ENCODE measurements at places on chromosomes 12 and 14. TPM values are rescaled to one million over a fixed set of nuclear protein-coding genes. Genes with fewer than 3 reads are reported as not detected.

DNA sequence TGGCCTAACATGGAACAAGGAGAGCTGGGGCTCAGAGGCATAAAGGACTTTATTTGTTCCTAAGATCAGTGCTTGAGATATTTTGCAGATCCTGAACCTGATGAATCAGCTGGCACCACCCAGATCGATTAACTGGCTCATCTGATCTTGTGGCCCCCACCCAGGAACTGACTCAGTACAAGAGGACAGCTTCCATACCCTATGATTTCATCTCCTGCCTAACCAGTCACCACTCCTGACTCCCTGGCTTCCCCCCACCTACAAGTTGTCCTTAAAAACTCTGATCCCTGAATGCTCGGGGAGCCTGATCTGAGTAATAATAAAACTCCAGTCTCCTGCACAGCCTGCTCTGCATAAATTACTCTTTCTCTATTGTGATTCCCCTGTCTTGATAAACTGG is 5.1 kb downstream of the C12orf56 start:
- no peaks in the 10 kb centered on the region for H3K36me3 ChIP-seq
- H3K27ac ChIP-seq, result peak overlapping the region; percentile 49
- peaks cover 12% of the 10 kb centered on the region for H3K4me1 ChIP-seq
- H3K27me3 ChIP-seq, result no peaks in the 10 kb centered on the region
- peak; percentile 91 for DNase-seq

- no peak for DNase-seq
- no peak overlapping the region for H3K27ac ChIP-seq
- H3K36me3 ChIP-seq, result no peaks in the 10 kb centered on the region
- H3K4me3 ChIP-seq, result no peak overlapping the region
Measured at GRCh38 chr12:5343711-5344110, 88.2 kb upstream of the NTF3 start.

The P2RX2 gene
- total RNA-seq, result not detected

The CEBPE gene
- total RNA-seq, result not detected

DNA sequence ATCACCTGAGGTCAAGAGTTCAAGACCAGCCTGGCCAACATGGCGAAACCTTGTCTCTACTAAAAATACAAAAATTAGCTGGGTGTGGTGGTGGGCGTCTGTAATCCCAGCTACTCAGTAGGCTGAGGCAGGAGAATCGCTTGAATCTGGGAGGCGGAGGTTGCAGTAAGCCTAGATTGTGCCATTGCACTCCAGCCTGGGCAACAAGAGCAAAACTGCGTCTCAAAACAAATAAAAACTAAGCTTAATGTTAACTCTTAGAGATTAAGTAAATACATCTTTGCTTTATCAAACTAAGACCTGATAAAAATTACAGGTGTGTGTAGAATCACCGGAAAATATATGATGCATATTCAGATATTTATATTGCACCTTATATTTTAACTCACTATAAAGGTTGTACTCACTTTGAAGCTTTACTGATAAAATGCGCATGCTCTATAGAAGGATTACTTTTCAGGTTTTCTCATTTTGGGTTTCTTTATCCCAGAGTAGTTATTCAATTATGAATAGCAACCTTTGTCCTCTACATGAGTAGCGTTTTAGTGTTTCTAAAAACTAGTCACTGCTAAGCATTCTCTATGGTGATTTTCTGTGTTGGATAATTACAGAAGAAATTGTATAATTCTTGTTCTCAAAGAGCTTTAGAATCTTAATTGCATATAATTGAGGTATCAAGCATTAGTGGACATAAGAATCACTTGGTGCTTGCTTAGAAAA is 9.4 kb downstream of the ARID4A start:
- no peak for DNase-seq
- no peaks in the 10 kb centered on the region for H3K4me1 ChIP-seq
- H3K36me3 ChIP-seq, result peaks cover 27% of the 10 kb centered on the region
- H3K4me3 ChIP-seq, result no peak overlapping the region
- H3K27ac ChIP-seq, result no peak overlapping the region
- H3K27me3 ChIP-seq, result no peaks in the 10 kb centered on the region

GRCh38 chr12:52857500-52857899 is 8.7 kb upstream of the KRT78 start:
- peaks cover 12% of the 10 kb centered on the region for H3K27me3 ChIP-seq
- H3K27ac ChIP-seq, result no peak overlapping the region
- peak; percentile 57 for DNase-seq
- no peaks in the 10 kb centered on the region for H3K36me3 ChIP-seq
- peaks cover 9% of the 10 kb centered on the region for H3K4me1 ChIP-seq

The CLEC4D gene
- total RNA-seq, result not detected

- no peaks in the 10 kb centered on the region for H3K36me3 ChIP-seq
- no peak overlapping the region for H3K4me3 ChIP-seq
- H3K4me1 ChIP-seq, result no peaks in the 10 kb centered on the region
- DNase-seq, result no peak
Measured at GRCh38 chr12:5163661-5164060, 120.0 kb downstream of the KCNA5 start.

DNA sequence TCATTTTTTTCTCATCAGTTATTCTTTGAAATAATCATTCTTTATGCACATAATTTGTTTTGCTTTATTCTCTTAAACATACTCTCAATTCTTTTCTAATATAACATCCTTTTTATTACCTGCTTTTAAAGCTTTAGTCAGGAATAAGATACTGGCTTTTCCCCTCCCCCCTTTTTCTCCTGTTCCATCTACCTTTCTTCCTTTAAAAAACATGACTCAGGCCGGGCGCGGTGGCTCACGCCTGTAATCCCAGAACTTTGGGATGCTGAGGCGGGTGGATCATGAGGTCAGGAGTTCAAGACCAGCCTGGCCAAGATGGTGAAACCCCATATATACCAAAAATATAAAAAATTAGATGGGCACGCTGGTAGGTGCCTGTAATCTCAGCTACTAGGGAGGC is 25.4 kb downstream of the HIF1A start:
- H3K27ac ChIP-seq, result peak overlapping the region; percentile 50
- H3K27me3 ChIP-seq, result no peaks in the 10 kb centered on the region
- H3K4me1 ChIP-seq, result peaks cover 56% of the 10 kb centered on the region
- no peak for DNase-seq
- H3K4me3 ChIP-seq, result no peak overlapping the region

DNA sequence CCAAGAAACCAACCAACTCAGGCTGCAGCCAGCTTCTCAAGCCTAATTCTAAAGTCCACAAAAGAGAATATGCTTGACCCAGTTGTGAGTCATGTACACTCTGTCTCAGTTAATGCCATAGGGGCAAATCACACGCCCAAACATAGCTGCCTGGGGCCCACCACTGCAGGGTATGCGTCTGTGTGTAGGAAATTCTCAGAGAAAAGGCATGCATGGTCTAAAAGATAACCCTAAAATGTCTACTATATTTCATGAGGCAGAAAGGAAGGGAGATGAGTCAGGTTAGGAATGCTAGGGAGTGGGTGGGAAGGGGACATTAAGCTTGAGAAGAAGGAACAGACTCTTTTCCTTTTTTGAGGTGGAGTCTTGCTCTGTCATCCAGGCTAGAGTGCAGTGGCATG is 22.3 kb upstream of the SPTLC2 start:
- H3K4me3 ChIP-seq, result no peak overlapping the region
- no peaks in the 10 kb centered on the region for H3K27me3 ChIP-seq
- peak overlapping the region; percentile 86 for H3K27ac ChIP-seq

DNA sequence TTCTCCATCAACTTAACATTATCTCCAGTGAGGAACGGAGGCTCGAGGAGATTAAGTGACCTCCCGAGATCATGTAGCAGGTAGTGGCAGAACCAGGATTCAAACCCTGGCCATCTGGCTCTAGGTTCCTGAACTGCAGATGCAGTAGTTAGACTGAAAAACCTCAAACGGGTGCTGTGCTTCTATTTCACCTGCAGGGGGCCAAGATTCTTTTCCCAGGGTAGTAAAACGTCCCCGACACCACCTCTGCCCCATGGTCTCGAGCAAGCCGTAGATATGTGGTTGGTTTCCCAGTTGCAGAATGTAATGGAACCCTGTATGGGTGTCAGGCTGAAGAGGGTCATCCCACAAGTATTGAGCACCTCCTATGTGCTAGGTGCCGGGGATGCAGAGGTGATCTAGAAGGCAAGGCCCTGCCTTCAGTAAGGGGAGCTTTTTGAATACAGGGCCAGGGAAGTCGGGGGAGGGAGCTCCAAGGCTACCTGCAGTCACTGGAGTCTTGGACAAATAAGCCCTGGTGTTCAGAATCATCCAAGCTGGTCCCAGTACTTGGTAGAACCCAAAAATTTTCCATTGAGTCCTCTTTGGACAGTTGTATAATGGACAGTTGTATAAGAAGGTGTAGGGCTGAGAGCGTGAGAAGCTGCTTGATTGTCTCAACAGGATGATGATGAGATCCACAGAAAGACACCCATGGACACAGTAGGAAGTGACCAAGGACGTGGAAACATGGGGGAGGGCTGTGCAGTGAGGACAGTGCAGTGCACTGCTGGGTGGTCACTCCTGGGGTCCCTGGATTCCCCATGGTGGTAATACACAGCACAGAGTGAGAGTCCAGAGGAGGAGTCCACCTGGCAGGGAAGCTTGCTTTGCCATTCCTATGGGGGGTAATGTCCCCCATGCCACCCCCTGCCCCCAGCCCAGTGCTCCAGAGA is 197.2 kb downstream of the CHST11 start:
- H3K4me1 ChIP-seq, result peaks cover 10% of the 10 kb centered on the region
- H3K4me3 ChIP-seq, result no peak overlapping the region
- no peak for DNase-seq
- H3K27me3 ChIP-seq, result no peaks in the 10 kb centered on the region

- H3K27ac ChIP-seq, result peak overlapping the region; percentile 49
- no peak overlapping the region for H3K4me3 ChIP-seq
- no peaks in the 10 kb centered on the region for H3K27me3 ChIP-seq
- H3K4me1 ChIP-seq, result peaks cover 43% of the 10 kb centered on the region
Measured at GRCh38 chr12:58313091-58313855, 371.9 kb downstream of the ATP23 start.

DNA sequence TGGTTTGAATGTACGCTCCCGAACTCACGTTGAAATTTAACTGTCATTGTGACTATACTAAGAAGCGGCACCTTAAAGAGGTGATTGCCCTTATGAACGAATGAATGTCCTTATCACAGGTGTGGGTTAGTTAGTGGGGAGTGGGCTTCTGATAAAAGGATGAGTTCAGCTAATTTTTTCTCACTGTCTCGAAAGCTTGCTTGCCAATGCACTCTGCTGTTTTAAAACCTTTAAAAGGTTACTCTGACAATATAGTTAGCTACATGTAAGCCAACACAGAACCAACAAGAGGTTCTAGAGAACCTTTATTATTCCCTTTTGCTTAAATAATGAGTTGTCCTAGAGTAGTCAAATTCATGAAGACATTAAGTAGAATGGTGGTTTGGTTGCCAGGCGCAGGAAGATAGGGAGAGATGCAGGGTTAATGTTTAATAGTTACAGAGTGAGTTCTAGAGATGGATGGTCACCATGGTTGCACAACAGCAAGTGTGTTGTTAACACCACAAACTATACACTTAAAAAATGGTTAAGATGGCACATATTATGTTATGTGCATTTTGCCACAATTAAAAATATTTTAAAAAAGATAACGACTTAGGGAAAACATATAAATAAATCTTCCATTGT is 26.3 kb downstream of the RTN1 start:
- no peaks in the 10 kb centered on the region for H3K36me3 ChIP-seq
- no peak overlapping the region for H3K4me3 ChIP-seq
- H3K4me1 ChIP-seq, result no peaks in the 10 kb centered on the region
- DNase-seq, result no peak
- H3K27ac ChIP-seq, result no peak overlapping the region

The SMCO3 gene
- total RNA-seq, result under 0.01 TPM

DNA sequence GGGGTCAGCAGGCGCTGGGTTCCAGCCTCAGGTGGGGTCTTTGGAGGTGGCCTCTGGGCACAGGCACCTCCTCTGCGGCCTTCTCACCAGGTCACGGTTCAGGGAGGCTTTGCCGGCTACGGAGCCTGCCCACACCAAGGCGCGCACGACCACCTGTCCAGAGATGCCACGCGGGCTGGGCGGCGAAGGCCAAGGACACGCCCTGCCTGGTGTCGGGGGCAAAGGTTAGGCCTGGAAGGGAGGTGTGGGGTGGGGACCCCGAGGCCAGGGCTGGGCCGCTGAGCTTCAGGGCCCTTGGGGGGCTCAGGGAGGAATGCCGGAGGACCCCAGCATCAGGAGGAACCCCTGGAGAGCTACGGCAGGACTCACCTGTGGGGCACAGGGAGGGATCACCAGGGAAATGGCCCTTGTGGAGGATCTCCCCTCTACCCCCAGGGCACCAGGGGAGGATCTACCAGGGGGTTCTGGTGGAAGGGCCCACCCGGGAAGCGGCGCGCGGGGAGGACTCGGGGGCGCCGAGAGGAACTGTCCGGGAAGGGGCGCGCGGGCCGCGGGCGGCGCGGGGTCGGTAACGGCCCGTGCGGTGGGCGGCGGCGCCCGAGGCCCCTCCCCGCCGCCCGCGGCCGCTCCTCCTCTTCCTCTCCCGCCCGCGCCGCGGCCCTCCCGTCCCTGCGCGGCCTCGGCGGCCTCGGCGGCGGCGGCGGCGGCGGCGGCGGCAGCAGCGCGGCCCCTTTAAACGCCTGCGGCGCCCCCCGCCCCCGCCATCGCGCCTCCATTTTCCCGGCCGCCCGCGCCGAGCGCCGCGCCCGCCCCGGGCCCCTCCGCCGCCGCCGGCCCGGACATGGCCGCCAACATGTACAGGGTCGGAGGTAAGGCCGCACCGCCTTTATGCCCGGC is at the start of gene MTA1:
MTA1 (plus strand) TSS at position 633 of the 897 bp plus-strand sequence; CDS start at position 842, 209 bp downstream.
- peak; percentile 98 for DNase-seq
- H3K36me3 ChIP-seq, result no peaks in the 10 kb centered on the region
- peaks cover 19% of the 10 kb centered on the region for H3K4me1 ChIP-seq
- peak within 1 kb of the TSS; percentile 81 for H3K4me3 ChIP-seq

The RNASE7 gene
- total RNA-seq, result not detected

The FBLN5 gene
- 27.7 TPM for total RNA-seq

- H3K36me3 ChIP-seq, result peaks cover 10% of the 10 kb centered on the region
- no peak overlapping the region for H3K4me3 ChIP-seq
- peak; percentile 65 for DNase-seq
- H3K4me1 ChIP-seq, result peaks cover 32% of the 10 kb centered on the region
- no peaks in the 10 kb centered on the region for H3K27me3 ChIP-seq
Measured at GRCh38 chr12:106094304-106094703, 44.5 kb downstream of the NUAK1 start.

DNA sequence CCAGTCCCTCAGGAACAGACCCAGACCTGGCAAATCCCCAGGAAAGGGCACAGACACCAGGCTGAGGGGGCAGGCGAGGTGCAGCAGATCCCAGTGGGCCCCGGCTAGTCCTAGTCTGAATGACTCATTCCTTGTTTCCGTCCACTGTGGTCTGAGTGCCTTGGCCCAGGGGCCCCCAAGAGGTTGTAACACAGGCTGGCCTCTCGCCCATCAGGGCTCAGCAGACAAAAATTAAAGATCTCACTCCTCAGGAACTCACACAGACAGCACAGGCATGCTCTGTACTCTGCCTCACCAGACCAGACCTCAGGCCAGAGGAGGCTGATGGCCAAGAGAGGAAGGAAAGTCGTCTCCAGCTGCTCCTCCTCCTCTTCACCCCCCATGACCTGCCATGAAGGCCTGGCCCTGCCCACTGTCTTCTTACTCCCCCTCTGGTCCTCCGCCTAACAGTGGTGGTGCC is 7.7 kb upstream of the LTBP2 start:
- peak overlapping the region; percentile 83 for H3K27ac ChIP-seq
- H3K4me3 ChIP-seq, result peak overlapping the region; percentile 14
- DNase-seq, result peak; percentile 92
- H3K36me3 ChIP-seq, result no peaks in the 10 kb centered on the region
- H3K27me3 ChIP-seq, result no peaks in the 10 kb centered on the region

The ACOT4 gene
- total RNA-seq, result 1.8 TPM

All from osteoblast (primary cell).